ENCODE measurements at places on chromosomes 12 and 14.

GRCh38 chr14:62162998-62163589, 400.9 kb downstream of the SNAPC1 start:
- peak; percentile 27 for DNase-seq

DNA sequence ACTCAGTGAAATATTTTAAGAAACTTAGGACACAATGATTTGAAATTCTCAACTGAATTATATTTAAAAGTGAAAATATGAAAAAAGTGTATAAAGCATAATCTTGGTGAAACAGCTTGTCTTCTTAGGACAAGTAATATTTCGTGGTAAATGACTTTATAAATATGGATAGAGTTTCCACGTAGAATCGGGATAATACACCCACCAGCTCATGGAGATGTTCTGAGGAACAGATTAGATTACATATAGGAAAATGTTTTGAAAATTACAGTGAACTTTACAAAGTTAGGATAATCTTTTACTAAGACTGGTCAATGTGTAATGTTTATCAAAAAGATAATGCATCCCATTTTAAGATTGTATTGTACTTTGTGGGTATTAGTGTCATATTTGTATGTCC, 25.6 kb upstream of the MYF6 start:
- no peak for DNase-seq

GRCh38 chr12:125029761-125030358, 35.4 kb upstream of the AACS start:
- DNase-seq: no peak

DNA sequence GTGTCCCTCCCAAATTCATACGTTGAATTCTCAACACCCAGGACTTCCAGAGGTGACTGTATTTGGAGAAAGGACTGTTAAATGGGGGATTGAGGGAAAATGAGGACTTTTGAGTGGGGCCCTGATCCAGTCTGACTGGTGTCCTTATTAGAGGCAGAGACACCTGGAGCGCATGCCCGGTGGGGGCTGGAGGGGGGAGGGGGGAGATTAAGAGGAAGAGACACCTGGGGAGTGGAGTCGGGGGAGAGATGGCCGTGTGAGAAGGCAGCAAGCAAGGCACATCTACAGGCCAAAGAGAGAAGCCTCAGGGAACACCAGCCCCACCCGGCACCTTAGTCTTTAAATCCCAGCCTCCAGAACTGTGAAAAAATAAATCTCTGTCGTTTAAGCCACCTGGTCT, 209.7 kb downstream of the SLC41A2 start:
- DNase-seq: no peak

- peak; percentile 86 for DNase-seq
These were observed 128.0 kb downstream of the RFLNA start for GRCh38 chr12:124422570-124423523.

DNA sequence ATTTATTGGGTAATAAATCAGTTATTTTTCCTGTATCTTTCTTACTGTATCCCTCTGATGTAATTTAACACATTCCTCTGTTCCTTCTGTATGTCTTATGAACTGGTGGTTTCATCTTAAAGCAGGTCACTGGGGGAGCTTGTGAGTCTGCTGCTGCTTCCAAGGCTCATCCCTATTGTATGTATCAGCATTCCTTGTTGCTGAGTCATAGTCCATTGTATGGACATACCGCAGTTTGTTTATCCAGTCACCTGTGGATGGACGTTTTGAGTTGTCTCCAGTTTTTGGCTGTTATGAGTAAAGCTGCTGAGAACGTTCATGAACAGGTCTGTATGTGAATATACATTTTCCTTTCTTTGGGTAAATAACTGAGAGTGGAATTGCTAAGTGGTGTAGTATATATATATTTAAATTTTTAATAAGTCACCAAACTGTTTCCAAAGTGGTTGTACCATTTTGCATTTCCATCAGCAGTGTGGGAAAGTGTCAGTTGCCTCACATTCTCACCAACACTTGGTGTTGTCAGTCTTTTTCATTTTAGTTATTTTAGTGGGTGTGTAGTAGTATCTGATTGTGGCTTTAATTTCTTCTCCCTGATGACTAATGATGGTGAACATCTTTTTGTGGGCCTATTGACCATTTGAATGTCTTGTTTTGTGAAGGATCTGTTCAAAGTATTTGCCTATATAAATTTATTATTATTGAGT, 82.7 kb downstream of the BEGAIN start:
- DNase-seq: no peak

GRCh38 chr12:7797698-7798398, 8.6 kb downstream of the NANOG start:
- DNase-seq: no peak

DNA sequence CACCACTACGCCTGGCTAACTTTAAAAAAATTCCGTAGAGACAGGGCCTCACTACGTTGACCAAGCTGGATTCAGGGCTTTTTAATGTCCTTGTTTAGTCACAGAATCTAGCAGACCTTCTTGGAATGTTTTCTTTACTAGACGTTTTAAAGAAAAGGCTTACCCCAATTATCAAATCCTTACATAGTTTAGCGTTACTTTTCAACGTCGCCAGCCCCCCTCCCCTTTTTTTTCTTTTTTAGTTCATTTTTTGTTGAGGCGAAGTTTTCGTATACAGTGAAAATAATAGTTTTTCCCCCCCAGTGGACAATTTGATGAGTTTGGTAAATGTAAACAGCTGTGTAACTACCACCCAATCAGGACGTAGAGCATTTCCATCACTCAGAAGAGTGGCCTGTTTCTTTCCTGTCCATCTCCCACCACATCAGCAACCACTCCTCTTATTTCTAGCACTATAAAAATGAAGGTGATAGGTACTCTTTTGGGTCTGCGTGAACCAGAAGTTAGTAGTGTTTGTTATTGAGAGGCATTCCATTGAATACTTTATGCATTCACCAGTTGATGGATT, 753 bp upstream of the DLGAP5 start:
- no peak for DNase-seq

GRCh38 chr12:42617622-42618021, 28.1 kb upstream of the PRICKLE1 start:
- DNase-seq: peak; percentile 11

DNA sequence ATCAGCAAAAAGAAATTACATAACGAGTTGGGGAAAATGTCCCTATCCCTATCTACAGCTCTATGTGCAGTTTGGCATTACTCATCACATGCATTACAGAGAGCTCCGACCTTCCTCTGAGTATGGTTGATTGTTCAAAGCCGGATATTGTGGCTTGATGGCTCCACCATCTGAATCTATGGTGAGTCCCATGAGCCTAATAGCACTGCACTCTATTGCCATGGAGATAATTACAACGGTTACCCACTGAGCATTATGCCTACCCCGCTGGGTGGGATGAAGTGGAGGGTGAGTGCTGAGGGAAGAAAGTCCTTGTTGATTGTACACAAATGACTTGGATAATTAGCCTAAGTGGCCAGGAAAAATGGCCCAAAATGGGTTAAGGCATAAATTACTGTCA, 800.5 kb downstream of the NRXN3 start:
- DNase-seq: no peak

DNA sequence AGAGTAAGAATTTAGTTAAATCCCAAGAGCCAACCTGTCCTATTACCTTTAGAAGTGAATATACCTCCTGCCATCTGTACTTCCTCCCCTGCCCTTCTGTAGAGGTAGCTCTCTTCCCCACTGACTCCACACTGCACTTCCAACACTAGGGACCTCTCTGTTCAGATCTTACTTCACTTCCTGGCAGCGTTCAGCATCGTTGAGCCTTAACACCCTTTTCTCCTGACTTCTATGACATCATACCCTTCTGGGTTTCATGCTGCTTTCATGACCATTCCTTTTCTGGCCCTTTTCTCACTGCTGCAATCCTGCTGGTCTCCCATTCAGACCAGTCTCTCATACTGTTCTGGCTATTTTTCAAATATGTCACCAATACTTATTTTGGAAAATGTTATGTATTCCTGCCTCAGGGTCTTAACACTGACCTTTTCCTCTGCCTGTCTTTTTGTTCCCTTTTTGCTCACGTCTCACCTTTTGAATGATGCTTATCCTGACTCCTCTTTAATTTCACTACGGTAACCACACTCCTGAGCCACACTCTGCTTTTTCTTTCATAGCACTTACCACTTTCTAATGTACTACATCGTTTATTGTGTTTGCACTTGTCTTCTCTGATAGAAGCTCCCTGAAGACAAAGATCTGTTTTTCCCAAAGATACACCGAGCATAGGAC, 67.6 kb downstream of the PLEKHA5 start:
- DNase-seq: no peak
